Nasal cavity respiratory epithelium epithelial cell of viscerocranial mucosa (primary cell): ENCODE measurements at places on chromosomes 5 and 9. TPM values are rescaled to one million over a fixed set of nuclear protein-coding genes. Genes with fewer than 3 reads are reported as not detected.

The SHB gene
- 17.1 and 30.8 TPM in 2 replicates for total RNA-seq

The PCDHB15 gene
- total RNA-seq, result 0.34 and 0.50 TPM in 2 replicates

The GABRB2 gene
- total RNA-seq, result not detected in 2 replicates

The ITK gene
- total RNA-seq, result not detected in 2 replicates

The MLANA gene
- not detected in 2 replicates for total RNA-seq

The MYMK gene
- not detected in 2 replicates for total RNA-seq

The BTNL9 gene
- total RNA-seq, result 0.07 TPM in 1 of 2 replicates, not detected in the other

The HTR4 gene
- not detected in 2 replicates for total RNA-seq

The EDIL3 gene
- 0.68 and 2.6 TPM in 2 replicates for total RNA-seq

The ACOT12 gene
- 0.07 TPM in 1 of 2 replicates, not detected in the other for total RNA-seq

The IFNB1 gene
- under 0.01 TPM in 1 of 2 replicates, not detected in the other for total RNA-seq

The AFAP1L1 gene
- total RNA-seq, result 17.2 and 46.1 TPM in 2 replicates

The CSNK1A1 gene
- total RNA-seq, result 820 and 869 TPM in 2 replicates

The FAM151B gene
- 1.4 and 2.8 TPM in 2 replicates for total RNA-seq

The PCDHGA11 gene
- total RNA-seq, result 2.1 and 5.3 TPM in 2 replicates

The DMRTA1 gene
- 5.5 and 6.5 TPM in 2 replicates for total RNA-seq

The AIF1L gene
- 0.36 and 12.3 TPM in 2 replicates for total RNA-seq

The PCDHA11 gene
- total RNA-seq, result 2.5 and 2.7 TPM in 2 replicates

The RNF183 gene
- total RNA-seq, result 0.50 TPM in 1 of 2 replicates, not detected in the other

The C5orf58 gene
- not detected in 2 replicates for total RNA-seq

The LPAR1 gene
- total RNA-seq, result 10.6 and 15.9 TPM in 2 replicates

The TNFSF8 gene
- not detected in 2 replicates for total RNA-seq

The CDHR2 gene
- total RNA-seq, result under 0.01 and 0.43 TPM in 2 replicates

The CAMK4 gene
- total RNA-seq, result 0.07 and 0.34 TPM in 2 replicates

The SAXO1 gene
- total RNA-seq, result under 0.01 TPM in 1 of 2 replicates, not detected in the other

The SLC6A19 gene
- not detected in 2 replicates for total RNA-seq

The SPAG8 gene
- total RNA-seq, result 0.14 TPM in 1 of 2 replicates, not detected in the other

The PCDHA5 gene
- total RNA-seq, result 0.21 TPM in 1 of 2 replicates, not detected in the other

The LCN15 gene
- not detected in 2 replicates for total RNA-seq

The MEGF10 gene
- total RNA-seq, result under 0.01 and 0.14 TPM in 2 replicates

The GRIN1 gene
- total RNA-seq, result 0.57 and 1.0 TPM in 2 replicates

The NIPAL4 gene
- 15.0 and 39.0 TPM in 2 replicates for total RNA-seq

The PLEKHG4B gene
- 0.07 TPM in 1 of 2 replicates, not detected in the other for total RNA-seq

The PHF24 gene
- total RNA-seq, result 0.14 and 0.68 TPM in 2 replicates
